Forelimb muscle (tissue), 1 donor: ENCODE measurements at places on chromosomes 3 and 15.
A peak's percentile ranks its signal among the peaks of the same experiment; 100 is the strongest.

- DNase-seq, result no peak
These were observed 17.8 kb downstream of the ZIC1 start for GRCh38 chr3:147426931-147427330.

- no peak for DNase-seq
These were observed 581.4 kb downstream of the MECOM start for GRCh38 chr3:169082076-169082475.

DNA sequence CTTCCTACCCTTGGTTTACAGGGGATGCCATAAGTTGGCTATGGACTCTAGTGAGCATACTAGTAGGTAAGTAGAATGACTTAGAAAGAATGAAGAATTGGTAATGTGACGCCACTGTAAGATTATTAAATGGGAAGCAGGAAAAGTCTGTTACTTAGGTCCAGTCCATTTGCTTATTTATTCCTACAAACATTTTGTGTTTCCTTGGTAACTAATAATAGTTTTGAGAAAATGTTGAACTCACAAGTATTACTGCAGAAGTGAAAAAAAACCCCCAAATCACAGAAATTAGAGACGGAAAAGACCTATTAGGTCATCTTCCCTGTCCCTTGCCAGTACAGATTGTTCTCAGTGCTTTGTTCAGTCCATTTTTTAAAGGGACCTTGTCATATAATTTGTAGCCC, 63.5 kb downstream of the CMSS1 start:
- DNase-seq, result peak; percentile 84

GRCh38 chr15:67175643-67176071, 78.8 kb downstream of the AAGAB start:
- no peak for DNase-seq

GRCh38 chr15:99333413-99333812, 82.1 kb downstream of the LRRC28 start:
- no peak for DNase-seq

DNA sequence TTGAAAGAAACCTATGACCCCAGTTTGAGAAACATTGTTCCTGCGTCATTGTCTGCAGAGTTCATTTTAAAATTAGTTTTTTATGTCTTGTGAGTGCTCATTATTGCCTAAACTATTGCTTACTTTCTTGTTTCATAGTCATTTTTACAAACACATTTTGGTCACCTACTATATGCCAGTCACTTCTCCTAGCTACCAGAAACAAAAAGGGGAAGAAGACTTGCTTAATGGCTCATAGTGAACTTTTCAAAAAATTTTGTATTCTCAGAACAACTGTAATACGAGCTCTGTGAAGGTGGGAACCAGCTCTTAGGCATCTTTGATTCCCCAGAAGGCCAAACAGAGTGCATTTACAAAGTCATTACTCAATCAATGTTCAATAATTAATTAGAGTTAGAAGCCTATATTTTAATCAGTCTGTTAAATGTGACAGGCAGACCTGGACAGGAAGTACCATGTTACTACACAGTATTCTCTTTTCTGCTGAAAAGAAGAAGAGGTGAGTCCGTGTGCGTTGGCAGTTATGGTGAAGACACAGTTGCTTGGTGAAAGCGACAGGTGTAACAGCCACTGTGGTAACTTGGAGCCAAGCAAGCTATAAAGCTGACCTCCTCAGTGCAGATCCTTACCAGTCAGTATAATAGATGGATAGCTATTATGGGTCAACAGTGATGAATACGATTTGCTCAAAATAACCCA, 46.6 kb downstream of the DPPA2 start:
- DNase-seq, result no peak

- DNase-seq, result no peak
These were observed 108.5 kb downstream of the FILIP1L start for GRCh38 chr3:100005665-100006393.

DNA sequence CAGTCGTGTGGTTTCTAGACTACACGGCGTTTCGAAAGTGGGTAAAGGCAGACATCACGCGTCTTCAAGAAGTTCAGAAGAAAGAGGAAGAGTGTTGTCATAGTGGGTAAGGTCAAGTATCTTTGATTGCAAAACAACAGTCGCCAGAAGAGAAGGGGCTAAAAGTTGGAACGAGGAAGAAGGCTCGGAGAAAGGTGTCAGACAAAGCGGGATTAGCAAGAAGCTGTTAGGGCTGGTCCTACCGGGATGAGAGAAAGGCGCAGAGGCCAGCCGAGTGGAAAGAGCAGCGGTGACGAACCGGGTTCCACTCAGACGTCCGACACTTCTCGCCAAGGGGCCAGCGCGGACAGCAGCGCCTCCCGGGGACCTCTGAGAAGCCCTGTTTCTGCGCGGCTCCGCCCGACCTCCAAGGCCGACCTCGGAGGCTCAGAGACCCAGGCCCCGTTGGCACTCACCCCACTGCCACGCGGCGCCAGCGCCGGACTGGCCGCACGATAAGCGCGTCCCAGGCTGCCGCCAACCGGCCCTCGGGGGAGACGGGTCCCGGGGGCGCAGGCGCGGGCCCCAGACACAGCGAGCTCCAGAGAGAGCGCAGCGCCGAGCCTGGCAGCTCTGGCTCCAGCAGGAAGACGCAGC, 436 bp downstream of the ADPGK start:
- DNase-seq, result no peak

DNA sequence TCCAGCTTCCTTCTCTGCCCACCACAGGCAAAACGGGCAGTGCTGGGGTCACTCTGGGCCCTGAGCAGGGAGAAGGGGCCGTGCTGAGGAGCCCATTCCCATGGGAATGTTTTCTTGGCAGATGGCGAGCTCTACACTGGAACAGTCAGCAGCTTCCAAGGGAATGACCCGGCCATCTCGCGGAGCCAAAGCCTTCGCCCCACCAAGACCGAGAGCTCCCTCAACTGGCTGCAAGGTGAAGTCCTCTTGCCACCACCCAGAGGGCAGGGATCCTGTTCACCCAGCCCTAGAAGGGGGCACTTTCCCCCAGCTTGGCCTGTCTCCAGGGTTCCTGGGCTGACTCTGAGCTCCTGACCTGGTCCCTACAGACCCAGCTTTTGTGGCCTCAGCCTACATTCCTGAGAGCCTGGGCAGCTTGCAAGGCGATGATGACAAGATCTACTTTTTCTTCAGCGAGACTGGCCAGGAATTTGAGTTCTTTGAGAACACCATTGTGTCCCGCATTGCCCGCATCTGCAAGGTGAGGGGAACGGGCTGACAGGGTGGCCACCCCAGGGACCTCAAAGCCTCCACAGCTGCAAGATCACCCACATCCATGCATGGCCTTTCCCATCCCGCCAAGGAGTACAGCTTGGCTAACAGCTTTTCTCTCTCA, 12.4 kb downstream of the CIB1 start:
- no peak for DNase-seq

GRCh38 chr3:149615731-149616221, 42.0 kb downstream of the WWTR1 start:
- no peak for DNase-seq

DNA sequence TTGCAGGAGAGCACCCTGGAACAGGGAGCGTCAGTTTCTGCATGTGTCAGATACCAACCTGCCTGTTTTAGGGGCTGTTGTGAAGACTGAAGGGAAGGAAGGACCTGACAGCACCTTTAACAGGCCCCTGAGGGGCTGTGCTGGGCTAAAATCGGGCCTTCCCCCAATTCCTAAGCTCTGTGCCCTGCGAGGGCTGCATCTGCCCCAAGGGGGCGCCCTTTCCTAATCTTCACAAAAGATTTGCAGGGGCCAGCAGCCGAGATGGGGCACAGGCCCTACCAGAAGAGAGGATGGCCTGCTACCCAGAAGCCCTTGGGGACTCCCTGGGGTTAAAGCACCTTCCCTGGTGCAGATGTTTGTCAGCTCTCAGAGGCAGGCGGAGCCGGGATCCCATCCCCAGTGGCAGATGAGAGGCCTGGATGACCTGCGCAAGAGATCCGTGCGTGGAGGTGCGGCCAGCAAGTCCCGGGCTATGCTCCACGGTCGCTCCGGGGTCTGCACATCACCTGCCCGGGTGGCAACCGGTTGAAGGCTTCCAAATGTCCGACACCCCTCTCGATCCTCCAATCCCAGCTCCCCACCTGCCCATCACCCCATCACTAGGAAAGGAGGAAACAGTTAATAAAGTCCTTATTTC, 53.6 kb downstream of the RHCG start:
- no peak for DNase-seq

DNA sequence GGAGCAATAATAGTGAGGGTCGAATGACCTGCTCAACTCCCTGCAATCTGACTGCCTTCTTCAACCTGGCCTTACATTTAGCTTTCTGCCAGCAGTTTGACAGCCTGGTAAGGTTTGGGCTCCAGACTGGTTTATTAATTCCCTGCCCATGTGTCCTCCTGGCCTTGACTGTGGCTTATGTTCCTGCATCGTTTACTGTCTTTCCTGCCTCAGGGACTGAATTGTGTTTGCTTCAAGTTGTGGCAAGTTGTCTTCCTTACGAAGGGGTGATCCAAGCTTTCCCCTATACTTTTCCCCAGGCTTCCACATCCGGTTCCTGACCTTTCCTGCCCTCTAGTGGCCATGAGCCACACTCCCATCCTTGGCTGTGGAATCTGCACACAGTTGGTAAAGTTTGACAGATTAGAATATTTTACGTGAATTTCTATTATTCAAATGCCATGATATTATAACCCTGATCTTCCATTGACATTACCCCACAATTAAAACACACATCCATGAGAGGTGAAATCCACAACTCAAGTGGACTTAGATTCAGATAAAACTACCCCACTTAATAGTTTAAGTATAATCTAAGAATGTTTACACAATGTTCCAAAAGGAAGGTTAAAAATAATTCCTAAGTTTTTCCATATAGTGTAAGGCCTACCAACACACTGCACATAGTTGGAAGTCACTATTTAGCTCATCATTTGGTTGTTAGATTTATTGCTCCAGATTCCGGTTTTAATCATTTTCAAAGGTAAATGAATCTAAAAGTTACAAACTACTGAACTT, 95.7 kb downstream of the NEDD4 start:
- no peak for DNase-seq

DNA sequence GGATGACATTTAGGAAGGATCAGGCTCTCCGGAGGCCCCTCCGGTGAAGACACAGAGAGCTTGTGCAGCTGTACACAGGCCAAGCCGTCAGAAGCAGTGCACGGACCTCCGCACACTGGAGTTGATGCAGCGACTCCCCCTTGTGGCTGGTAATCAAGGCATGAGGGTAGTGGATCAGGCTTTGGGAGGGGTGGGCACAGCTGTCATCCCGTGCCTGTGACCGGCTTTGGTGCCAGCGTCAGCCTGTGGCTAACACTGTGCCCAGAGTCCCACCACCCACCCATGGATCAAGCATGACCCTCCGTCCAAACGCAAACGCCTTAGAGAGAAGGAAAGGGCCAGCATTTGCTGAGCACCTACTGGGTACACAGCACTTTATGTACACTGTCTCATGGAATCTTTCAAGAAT, 8.2 kb upstream of the GRIP2 start:
- DNase-seq, result peak; percentile 49

DNA sequence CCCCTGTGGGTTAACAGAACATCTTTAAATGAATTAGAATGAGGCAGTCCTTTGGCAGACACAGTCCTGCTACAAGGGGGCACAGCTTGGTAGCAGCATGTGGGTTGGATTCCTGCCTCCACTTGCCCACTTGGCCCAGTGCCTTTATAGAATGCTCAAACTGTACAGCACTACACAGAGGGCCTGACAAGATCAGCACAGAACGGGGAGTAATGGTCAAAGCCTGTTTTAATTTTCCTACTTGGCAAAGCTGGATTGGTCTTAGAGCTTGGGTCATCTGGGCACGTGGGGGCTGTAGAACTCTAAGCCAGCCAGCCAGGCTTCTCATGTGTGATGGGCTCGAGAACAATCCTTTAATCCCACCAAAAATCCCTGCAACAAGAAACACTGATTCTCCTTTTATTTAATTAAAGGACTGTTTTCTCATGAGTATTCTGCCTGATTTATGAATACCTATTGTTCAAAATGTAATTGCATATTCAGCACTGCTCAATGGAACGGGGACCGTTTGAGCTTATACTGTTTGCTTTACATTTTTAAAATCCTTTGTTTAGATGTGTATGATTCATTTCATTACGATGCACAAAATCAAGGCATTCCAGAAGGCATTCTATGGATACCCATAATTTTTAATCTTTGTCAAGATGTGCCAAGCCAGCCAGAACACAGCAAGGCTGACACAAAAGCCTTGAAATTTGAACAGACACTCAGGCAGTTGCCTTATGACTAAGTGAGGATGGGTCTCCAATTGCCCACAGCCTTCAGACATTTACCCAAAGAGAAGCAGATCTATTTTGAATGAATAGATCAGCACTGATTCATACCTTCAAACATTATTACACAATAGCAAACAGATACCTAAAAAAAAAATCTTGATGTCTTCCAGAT, 249.3 kb upstream of the TGFBR2 start:
- no peak for DNase-seq

- DNase-seq, result no peak
These were observed 85.9 kb upstream of the SYNPR start for GRCh38 chr3:63192248-63192647.

GRCh38 chr3:182238126-182238525, 526.4 kb downstream of the SOX2 start:
- no peak for DNase-seq

DNA sequence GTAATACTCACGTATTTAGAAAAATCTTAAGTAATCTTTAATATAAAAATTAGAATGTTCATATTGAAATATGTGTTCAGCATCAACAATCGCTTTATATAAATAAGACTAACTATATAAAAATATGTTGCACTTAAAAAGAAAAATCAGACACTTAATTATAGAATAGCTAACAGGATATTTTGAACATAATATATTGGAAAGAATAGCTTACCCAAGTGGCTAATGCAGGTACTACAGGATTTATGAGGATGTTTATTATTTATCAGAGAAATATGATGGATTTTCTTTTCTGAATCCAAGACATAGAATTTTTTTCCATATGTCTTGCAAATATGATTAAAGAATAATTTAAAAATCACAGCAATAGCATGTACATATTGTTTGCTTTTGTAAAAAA, 567.9 kb upstream of the GBE1 start:
- DNase-seq, result no peak

DNA sequence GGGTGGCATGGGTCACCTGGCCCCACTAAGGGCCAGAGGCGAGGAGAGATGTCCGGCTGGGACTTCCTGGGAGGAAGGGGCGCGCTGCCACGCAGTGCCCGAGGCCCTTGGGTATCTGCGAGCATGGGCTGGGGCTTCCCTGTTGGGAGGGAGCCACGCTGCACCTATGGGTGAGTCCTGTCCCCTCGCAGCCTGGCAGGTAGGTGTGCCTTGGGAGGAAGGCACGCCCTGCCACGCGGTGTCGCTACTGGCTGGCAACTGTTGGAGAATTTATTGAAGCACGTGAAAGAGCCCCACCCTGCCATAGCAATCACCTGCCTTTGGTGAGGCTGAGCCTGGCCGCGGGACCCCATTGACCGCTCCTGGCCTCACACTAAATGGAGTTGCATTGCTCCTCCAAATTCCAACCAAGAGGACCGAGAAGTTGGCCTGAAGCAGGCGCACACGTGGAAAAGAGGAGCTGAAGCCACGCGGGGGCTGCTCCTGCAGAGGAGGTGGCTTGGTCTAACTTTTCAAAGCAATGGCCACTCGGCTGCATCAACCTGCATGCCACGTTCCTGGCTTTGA, 134.2 kb downstream of the TJP1 start:
- DNase-seq, result no peak

DNA sequence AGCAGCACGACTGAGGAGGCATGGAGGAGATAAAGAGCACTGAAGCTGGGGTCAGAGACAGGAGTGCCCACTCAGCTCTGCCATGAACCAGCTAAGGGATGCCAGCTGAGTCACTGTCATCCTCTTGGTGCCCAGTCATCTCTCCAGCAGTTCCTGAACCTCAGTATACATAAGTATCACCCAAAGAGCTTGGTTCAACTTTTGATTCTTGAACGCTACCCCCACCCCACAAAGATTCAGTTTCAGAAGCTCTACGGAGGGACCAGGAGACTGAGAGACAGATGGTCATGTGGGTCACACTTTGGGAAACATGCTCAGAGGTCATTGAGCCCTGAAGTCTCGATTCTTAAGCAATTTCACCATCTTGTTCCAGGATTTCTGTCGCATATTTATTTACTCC, 108.4 kb downstream of the ALDH1A2 start:
- DNase-seq, result no peak
